Tibial nerve (tissue), 4 donors: ENCODE measurements at places on chromosomes 11 and 22. TPM values are rescaled to one million over a fixed set of nuclear protein-coding genes. Genes with fewer than 3 reads are reported as not detected.
A peak's percentile ranks its signal among the peaks of the same experiment; 100 is the strongest.

OR2AG2 gene
- not detected for total RNA-seq

TRIM68 gene
- 10.0 TPM for total RNA-seq

TNNT3 gene
- 5.3 TPM for total RNA-seq

CCDC81 gene
- total RNA-seq = 3.3 TPM

RFPL3 gene
- total RNA-seq = not detected

DNA sequence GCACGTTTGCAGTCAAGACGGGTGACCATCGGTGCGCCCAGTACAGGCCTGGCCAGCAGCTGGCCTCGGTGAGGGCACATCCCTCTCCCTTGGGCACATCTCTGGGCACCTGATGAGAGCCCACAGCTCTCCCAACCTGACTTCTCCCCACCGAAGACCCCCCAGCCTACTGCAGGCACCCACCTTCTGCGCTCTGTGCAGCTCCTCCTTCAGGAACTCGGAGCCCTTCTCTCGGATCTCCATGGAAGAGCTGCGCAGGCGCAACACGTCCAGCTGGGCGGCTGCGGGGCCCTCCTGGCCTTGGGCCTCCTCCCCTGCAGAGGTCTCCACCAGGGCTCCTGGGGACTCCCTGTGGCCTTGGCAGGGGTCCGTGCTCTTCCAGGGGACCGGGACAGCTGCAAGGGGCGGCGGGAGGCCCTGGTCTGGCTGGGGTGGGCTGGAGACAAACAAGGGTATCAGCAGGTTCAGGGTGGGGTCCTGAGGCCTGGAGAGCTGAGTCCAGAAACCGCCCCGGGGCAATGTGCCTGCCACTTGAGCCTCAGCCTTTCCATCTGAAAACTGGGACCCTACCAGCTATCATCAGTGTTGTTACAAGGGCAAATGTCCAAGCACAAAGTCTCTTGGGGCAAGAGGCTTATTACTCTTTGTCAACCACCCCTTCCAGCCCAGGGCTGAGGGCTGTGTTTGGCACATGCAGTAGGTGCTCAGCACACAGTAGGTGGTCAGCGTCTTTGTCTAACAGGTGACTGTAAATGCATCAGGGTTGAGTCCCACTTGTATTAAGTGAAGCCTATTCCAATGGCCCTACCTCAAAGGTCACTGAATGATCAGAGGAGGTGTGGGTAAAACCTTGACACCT is 9.3 kb downstream of the RAB3IL1 start:
- no peak overlapping the region for H3K4me3 ChIP-seq
- no peaks in the 10 kb centered on the region for H3K36me3 ChIP-seq
- no peak overlapping the region for H3K27ac ChIP-seq
- H3K27me3 ChIP-seq = no peaks in the 10 kb centered on the region
- peaks cover 56% of the 10 kb centered on the region for H3K4me1 ChIP-seq

- peaks cover 48% of the 10 kb centered on the region for H3K36me3 ChIP-seq
- peaks cover 32% of the 10 kb centered on the region for H3K4me1 ChIP-seq
- H3K27me3 ChIP-seq = no peaks in the 10 kb centered on the region
- peak overlapping the region; percentile 95 for H3K27ac ChIP-seq
- peak; percentile 99 for DNase-seq
Measured at GRCh38 chr11:64241241-64241490, 271 bp downstream of the FKBP2 start.

DNA sequence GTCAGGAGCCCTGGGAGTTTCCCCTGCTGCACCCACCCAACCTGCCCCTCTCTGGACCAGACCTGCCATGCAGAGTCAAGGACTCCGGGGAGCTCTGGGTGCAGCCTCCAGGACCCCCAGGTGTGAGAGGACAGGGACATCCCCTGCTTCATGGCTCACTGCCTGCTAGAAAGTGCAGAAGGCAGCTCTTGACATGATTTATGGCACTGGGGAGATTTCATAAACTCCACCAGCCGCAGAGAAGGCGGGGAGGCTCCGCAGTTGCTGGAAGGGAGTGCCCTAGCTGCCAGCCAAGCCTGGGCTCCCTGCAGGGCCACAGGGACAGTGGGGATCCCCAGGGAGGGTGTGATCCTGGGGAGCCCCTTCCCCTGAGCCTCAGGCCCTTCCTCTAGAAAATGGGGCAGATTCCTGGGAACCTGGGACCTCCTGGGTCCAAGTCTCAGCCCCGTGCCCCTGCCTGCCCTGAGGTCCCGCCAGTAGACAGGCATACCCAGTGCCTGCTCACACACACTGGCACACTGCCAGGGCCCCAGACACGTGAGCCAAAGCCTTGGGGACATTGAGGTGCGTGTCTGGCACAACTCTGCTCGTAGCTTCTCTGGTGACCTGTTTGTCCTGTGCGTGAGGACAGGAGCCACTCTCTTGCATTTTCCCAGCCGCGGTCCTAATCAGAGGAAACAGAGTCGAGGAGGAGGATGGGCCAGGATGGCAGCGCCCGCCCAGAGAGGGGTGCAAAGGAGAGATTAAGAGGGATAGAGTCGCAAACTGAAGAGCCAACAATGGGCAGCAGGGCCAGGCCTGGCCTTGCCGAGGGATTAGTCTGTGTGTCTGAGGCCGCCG is 13.8 kb downstream of the CABP7 start:
- H3K4me3 ChIP-seq = no peak overlapping the region
- no peak overlapping the region for H3K27ac ChIP-seq
- no peaks in the 10 kb centered on the region for H3K27me3 ChIP-seq
- H3K36me3 ChIP-seq = no peaks in the 10 kb centered on the region
- no peak for DNase-seq

GRCh38 chr11:134034496-134035381 is 34.1 kb upstream of the JAM3 start:
- H3K27me3 ChIP-seq = peaks cover 7% of the 10 kb centered on the region
- no peaks in the 10 kb centered on the region for H3K36me3 ChIP-seq
- DNase-seq = no peak
- H3K4me3 ChIP-seq = no peak overlapping the region

GRCh38 chr11:118406599-118407166 is 5.3 kb downstream of the ATP5MG start:
- no peak overlapping the region for H3K4me3 ChIP-seq
- H3K36me3 ChIP-seq = no peaks in the 10 kb centered on the region
- no peak overlapping the region for H3K27ac ChIP-seq
- no peak for DNase-seq

- no peak for DNase-seq
- no peaks in the 10 kb centered on the region for H3K36me3 ChIP-seq
- peaks cover 39% of the 10 kb centered on the region for H3K4me1 ChIP-seq
- H3K4me3 ChIP-seq = no peak overlapping the region
- H3K27me3 ChIP-seq = no peaks in the 10 kb centered on the region
Measured at GRCh38 chr11:86623736-86624135, 48.7 kb downstream of the ME3 start.

DNA sequence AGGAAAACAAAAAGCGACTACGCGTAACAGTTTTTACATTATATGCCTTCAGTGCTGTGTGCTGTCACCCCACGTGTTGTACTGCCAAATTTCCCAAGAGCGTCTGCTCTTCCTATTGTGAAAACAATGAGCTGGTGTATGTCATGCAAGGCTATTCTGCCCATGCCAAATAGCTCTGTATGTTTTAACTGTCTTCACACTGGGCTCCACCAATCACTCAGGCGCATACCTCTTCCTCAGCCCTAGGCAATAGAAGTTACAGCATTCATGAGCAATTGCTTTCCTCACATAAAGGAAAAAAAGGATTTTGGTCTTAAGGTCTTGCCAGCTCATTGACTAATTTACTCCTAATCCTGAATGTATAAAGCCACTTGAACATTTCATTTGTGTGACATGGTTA is 606.8 kb downstream of the NTM start:
- DNase-seq = no peak
- H3K36me3 ChIP-seq = no peaks in the 10 kb centered on the region
- H3K4me1 ChIP-seq = peaks cover 6% of the 10 kb centered on the region
- no peak overlapping the region for H3K27ac ChIP-seq
- no peak overlapping the region for H3K4me3 ChIP-seq
- H3K27me3 ChIP-seq = no peaks in the 10 kb centered on the region

GRCh38 chr11:16966930-16967671 is 47.1 kb downstream of the PLEKHA7 start:
- H3K4me3 ChIP-seq = no peak overlapping the region
- no peaks in the 10 kb centered on the region for H3K27me3 ChIP-seq
- peaks cover 22% of the 10 kb centered on the region for H3K4me1 ChIP-seq
- DNase-seq = no peak
- H3K27ac ChIP-seq = no peak overlapping the region

DNA sequence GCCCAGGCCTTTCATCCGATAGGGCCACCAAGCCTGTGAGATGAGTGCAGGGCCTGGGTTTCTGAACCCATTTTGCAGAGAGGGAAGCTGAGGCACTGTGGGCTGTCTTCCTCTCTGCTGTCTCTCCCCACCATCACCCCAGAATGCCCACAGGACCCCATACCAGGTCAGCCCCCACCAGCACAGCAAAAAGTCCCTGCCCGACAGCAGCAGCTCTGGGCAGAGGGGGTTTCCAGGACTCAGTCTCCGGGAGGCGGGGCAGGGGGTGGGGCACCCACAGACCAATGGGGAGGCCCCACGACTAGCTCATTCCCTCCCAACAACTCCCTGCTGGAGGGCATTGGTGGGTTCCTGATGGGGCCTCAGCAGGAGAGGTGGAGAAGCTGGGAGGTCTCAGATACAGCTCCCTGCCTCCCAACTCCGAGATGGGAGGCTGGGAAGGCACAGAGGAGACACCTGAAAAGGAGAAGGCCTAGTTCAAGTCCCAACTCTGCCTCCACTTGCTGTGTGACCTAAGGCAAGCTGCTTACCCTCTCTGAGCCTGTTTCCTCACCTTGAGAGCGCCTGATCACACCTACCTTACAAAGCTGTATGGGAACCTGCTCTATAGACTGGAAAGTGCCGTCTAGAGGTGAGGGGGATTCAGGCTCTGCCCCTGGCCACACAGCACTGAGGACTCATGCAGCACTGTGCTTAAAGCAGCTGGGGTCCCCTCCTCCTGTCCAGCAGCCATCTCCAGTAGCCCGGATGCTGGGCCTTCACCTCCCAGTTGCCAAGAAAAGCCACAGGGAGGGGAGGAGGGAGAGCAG is 3.5 kb downstream of the CBX7 start:
- H3K36me3 ChIP-seq = peaks cover 15% of the 10 kb centered on the region
- H3K27me3 ChIP-seq = no peaks in the 10 kb centered on the region
- peak; percentile 80 for DNase-seq
- peak overlapping the region; percentile 100 for H3K27ac ChIP-seq
- no peaks in the 10 kb centered on the region for H3K4me1 ChIP-seq

DNA sequence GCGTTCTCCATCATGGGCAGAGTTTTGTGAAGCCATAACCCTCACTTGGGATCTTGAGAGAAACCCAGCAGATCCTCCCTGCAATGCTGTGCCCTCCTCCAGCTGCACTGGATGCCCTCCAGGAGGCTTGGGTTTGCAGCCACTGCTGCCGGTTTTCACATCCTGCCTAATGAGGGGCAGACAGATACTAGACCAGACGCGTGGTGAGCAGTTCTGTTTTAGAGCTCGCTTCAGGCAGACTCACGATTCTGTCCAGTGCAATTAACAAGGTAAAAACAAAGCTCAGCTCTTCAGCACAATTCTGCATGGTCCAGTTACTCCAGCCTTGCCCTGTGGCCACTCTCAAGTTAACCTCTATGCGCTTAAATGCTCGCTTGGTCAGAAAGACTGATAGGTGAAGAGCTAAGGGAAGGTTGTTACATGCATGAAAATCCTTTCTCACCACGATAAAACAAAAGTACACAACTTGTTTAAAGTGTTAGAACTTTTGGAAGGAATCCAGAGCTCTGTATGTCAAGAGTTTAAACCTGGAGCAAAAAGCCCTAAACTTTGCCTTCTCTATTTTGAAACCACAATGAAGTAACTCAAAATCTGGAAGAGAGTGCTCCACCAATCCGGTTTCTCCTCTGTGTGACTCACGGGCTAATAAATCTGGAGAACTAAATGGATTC is 292.3 kb upstream of the FAT3 start:
- DNase-seq = no peak
- H3K4me3 ChIP-seq = no peak overlapping the region
- no peaks in the 10 kb centered on the region for H3K4me1 ChIP-seq
- no peaks in the 10 kb centered on the region for H3K27me3 ChIP-seq
- no peaks in the 10 kb centered on the region for H3K36me3 ChIP-seq

DNA sequence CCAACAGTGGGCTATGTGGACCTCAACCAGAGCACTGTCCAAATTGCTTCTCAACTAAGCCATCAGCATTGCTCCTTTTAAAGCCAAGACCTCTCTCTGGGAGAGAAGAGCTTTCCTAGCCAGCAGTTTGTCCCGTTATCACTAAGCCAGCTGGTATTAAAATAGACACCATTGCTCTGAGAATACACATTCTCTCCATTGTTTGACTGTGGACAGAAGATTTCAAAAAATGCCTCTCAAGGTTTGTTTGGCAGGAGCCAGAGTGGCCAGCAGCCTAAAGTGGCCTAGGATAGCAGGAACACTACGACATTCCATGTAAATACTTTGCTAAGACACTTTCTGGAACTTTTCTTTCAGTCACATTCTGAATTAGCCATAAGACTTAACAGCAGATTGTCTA is 41.3 kb downstream of the EIF4ENIF1 start:
- no peak overlapping the region for H3K4me3 ChIP-seq
- no peaks in the 10 kb centered on the region for H3K4me1 ChIP-seq
- peaks cover 4% of the 10 kb centered on the region for H3K36me3 ChIP-seq
- H3K27ac ChIP-seq = no peak overlapping the region

- DNase-seq = no peak
- peak overlapping the region; percentile 66 for H3K27ac ChIP-seq
- peaks cover 29% of the 10 kb centered on the region for H3K4me1 ChIP-seq
- no peak overlapping the region for H3K4me3 ChIP-seq
- H3K36me3 ChIP-seq = peaks cover 46% of the 10 kb centered on the region
Measured at GRCh38 chr22:17832665-17833064, 58.4 kb upstream of the BID start.

- no peak overlapping the region for H3K4me3 ChIP-seq
- no peak for DNase-seq
- no peak overlapping the region for H3K27ac ChIP-seq
- H3K4me1 ChIP-seq = peaks cover 8% of the 10 kb centered on the region
- no peaks in the 10 kb centered on the region for H3K36me3 ChIP-seq
Measured at GRCh38 chr22:35966314-35967045, 62.1 kb downstream of the RBFOX2 start.
